ENCODE measurements at places on chromosomes 16 and 17.

DNA sequence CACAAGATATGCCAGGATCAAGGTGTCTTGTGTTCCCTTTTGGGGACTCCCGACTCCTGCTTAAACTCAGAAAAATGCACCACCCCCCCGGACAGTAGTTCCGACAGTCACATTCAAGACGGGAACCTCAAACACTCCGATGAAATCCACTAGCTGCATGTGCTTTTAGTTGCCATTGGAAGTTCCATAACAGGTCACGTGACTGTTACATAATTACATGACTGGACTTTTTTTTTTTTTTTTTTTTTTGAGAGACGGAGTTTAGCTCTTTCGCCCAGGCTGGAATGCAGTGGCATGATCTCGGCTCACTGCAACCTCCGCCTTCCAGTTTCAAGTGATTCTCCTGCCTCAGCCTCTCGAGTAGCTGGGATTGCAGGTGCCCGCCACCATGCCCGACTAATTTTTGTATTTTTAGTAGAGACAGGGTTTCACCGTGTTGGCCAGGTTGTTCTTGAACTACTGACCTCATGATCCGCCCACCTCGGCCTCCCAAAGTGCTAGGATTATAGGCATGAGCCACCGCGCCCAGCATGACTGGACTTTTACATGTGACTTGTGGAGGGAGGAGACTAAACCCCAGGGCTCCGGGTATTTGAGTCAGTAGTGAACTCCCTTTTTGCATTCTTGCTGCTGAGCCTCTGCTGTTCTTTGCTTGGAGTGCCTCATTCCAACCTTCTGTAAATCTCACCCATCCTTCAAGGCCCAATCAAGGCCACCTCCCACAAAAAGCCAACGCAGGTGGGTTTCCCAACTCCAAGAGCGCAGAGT, 1.6 kb downstream of the SIRT7 start:
- DNase-seq, result no peak

GRCh38 chr17:55442462-55442861, 20.8 kb upstream of the MMD start:
- DNase-seq, result no peak

GRCh38 chr17:32529604-32530003, 42.8 kb downstream of the CDK5R1 start:
- peak; percentile 18 for DNase-seq

DNA sequence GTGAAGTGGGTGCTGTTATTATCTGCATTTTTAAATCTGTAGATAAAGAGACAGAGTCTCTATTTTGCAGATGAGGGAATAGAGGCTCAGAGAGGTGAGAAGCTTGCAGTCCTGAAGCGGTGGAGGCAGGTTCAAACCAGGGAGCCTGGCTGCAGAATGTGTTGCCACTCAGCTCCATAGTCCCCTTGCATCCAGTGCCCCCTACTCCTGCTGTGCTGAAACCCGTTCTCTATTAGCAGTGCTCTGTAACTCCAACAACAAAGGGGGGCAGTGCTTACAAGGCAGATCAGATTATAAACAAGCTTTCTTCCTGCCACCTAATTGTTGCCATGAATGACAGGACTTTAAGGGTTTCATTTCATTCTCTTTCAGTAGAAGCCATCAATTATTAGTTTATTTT, 118.1 kb upstream of the CACNG3 start:
- no peak for DNase-seq

DNA sequence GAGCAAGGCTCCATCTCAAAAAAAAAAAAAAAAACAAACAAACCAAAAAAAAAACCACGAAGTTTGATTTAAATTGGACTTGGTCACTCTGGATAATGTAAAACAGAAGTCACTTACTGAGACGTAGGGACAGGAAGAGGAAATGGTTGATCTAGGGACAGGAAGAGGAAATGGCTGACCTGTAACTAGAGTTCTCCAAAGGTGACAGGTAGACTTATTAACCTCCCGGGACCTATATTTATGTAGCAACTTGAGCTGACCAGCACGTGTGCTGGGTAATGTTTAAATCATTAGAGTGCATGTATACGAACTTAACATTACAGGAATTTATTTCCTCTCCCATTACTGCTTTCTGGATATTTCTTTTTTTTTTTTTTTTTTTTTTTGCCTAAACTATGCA, 81.5 kb upstream of the DHX40 start:
- DNase-seq, result no peak

GRCh38 chr17:75552425-75553294, 27.2 kb downstream of the LLGL2 start:
- DNase-seq, result no peak

Data from NCI-H524 (cell line).